ENCODE measurements at places on chromosomes 12 and 14.

GRCh38 chr14:102768223-102769048 is 8.8 kb upstream of the TRAF3 start:
- no peak for DNase-seq

DNA sequence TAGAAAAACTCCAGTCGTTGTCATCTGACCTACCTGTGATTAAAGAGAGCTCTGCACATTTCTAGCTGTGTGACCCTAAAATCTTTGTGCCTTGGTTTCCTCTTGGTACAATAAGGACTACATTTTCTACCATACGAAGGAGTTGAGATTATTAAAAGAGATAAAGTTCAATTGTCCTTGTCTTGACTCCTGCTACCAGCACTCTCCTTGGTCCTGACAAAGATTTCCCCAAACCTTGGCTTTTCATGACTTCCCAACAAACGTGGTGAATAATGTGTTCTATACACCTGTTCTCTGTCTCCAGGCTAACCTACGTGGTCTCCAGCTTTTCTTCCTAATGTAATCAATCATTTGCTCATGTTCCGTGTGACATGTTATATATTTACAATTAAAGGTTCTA is 223.5 kb downstream of the MSRB3 start:
- DNase-seq: no peak

DNA sequence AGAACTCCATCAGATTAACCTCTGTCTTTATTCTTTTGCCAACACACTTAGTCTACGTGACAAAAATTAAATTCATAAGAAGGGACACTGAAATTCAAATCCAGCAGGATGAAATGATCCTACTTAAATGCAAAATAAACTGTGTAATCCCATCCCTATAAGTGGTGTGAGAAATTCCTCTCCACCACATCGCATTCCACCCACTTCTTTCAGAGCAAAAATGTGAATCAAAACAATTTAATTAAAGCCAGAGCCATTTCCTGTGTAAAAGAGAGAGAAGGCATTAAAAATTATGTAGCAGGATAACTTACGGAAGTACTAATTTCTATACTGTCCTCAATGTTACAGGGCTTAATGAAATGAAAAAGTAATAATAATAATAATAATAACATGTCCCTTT is 844.3 kb downstream of the GALC start:
- no peak for DNase-seq

DNA sequence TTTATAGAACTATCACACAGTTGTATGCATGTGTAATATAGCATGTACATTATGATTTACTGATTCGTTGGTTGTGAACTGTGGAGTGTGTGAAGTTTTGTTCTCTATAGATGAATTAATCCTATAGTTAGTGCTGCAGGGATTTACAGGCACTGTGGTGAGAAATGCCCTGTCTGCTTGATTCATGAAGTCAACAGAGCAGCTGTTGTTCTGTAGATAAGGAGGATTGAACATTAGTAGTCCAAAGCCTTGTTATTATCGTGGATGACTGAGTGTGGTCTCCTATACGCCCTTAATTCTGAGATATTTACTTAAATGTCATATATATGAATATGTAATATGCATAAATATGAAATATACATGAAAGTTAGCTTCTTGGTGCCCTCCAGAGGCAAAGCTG is 98.3 kb downstream of the DNAH10 start:
- DNase-seq: no peak

- DNase-seq: no peak
Observed at GRCh38 chr12:42564556-42564955, 25.0 kb downstream of the PRICKLE1 start.

GRCh38 chr12:62292761-62293344 is 32.6 kb downstream of the USP15 start:
- DNase-seq: no peak

DNA sequence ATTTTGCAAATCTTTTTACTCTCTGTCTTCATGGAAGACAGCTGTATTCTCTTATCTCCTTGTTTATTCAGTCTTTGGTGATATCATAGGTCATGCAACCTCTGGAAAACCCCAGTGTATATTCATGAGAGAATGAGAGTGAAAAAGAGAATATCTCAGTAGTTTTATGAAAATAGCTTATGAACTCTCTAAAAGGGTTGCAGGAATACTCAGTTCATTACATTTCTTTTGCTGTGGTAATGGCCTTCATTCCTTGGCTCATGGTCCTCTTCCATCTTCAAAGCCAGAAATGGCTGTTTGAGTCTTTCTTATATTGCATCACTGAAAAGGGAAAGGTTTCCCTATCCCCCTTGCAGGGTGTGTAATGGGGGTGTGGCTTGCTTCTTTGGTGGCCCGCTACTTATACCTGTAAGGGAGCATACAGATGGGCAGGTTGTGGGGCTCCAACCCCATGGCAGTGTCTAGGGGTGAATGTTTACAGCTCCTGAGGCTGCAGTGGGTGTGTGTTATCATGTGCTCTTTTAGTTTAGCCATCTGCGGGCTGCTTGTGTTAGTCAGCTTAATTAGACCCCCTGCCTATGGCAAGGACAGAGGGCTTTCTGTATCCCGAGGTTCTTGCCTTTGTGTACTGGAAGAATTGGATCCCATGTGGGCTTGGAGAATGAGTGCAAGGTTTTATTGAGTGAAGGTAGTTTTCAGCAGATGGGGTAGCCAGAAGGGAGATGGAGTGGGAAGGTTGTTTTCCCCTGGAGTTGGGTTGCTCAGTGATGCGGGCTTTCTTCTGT is 150.2 kb downstream of the CCDC91 start:
- no peak for DNase-seq

DNA sequence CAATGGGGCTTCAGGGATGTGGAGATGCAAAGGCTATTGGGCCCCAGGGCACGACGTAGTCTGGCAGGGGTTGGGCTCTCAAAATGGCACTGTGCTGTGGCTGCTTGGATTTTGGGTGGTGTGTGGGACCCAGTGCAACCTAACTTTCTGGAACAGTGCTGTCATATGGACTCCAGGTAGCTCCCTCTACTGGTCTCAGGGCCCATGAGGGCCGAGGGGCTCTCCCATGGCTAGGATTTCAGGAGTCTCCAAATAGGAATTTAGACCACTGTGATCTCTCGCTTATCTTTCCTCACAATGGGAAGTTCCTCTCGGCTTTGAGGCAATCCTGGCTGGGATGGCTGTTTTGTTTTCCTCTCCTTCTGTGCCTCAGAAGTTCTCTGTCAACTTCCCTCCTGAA is 68.2 kb upstream of the MUCL1 start:
- no peak for DNase-seq

DNA sequence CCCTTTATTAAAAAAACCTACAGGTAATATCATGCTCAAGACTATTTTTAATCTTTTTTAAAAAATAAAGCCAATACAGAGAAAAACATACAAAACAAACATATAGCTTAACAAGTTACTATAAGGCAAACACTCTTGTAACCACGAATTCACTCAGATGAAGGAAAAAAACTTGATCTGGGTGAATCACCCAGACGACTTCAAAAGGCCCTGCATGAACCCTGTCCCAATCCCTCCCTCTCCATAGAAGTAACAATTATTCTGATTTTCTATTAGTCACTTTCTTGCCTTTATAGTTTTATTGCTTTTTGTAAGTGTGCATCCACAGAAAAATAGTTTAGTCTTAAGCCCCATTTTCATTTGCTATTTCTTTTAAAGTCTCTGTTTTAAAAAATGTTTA is 72.6 kb downstream of the LRP6 start:
- no peak for DNase-seq

GRCh38 chr12:106672314-106673025 is 89.7 kb downstream of the RFX4 start:
- DNase-seq: no peak

- no peak for DNase-seq
Observed at GRCh38 chr12:124301084-124301654, 6.3 kb downstream of the RFLNA start.

- DNase-seq: no peak
Observed at GRCh38 chr12:92002195-92002649, 143.4 kb downstream of the BTG1 start.

GRCh38 chr14:71169861-71170260 is 262.6 kb downstream of the PCNX1 start:
- DNase-seq: no peak

DNA sequence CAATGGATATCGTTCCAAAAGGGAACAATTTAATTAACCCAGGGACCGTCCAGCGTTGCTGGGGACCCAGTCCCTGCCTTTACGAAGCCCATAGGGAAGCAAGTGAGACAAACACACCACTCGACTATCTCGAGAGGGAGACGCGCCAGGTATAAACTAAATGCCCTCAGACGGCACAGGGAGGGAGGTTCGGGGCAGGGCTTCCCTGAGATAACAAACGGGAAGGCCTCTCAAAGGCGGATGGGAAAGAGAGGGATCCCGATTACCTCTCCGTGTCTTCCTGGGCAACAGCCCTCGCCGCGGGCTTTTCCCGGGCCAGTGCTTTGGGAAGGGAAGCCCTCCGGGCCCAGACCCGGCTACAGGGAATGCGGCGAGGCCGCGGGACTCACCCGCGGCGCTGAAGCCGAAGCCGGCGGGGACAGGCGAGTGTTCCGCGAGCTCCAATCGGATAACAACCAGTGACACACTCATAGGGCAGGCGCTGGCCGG is 390 bp downstream of the BRAP start:
- no peak for DNase-seq

- DNase-seq: no peak
Observed at GRCh38 chr12:55681142-55682077, 26.3 kb downstream of the ITGA7 start.

- DNase-seq: no peak
Observed at GRCh38 chr12:130686511-130686991, 29.5 kb downstream of the RIMBP2 start.

GRCh38 chr12:20272161-20272560 is 96.2 kb upstream of the PDE3A start:
- DNase-seq: no peak

GRCh38 chr14:61330511-61330910 is 9.1 kb downstream of the PRKCH start:
- no peak for DNase-seq

- no peak for DNase-seq
Observed at GRCh38 chr12:89256060-89256459, 96.2 kb downstream of the DUSP6 start.

DNA sequence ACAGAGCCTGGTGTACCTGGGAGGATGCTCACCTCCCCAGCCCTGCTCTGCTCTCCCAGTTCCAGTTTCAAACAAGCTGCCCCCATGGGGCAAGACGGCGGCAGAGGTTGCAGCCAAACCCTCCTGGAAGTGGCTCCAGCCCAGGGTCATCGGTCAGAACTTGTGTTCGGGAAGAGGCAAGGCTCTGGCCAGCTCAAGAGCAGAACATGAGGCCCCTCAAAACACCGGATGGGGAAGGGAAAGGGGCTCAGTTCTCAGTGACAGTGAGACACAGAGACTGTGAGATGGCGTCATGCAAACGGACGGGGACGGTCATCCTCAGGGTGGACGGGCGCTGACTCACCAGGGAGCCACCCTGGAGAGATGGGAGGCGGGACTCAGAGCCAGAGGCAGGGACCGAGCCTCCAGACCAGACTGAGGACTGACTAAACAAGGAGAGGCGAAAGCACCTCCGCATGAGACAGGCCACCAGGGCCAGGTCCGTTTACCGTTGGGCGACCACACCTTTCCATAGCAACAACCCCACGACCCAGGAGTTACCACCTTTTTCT is 63.9 kb upstream of the GALNT9 start:
- DNase-seq: no peak

DNA sequence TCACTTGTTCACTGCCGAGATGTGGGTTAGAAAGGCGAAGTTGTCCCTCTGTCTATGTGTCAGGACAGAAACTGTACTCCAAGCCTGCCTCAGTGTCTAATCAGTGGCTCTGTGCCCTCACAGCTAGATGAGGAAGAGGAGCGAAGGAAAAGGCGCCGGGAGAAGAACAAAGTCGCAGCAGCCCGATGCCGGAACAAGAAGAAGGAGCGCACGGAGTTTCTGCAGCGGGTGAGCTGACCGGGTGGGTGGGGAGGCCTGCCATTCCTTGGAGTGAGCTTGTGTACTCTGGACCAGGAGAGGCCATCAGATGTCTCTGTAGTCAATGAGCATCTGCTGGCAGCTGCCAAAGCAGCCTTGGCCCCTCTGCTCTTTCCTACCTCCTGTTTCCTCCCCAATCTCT is 33.5 kb downstream of the JDP2 start:
- DNase-seq: no peak

- DNase-seq: no peak
Observed at GRCh38 chr12:113485330-113485729, 13.7 kb upstream of the LHX5 start.

- DNase-seq: no peak
Observed at GRCh38 chr12:99092100-99092851, 447.2 kb downstream of the APAF1 start.

DNA sequence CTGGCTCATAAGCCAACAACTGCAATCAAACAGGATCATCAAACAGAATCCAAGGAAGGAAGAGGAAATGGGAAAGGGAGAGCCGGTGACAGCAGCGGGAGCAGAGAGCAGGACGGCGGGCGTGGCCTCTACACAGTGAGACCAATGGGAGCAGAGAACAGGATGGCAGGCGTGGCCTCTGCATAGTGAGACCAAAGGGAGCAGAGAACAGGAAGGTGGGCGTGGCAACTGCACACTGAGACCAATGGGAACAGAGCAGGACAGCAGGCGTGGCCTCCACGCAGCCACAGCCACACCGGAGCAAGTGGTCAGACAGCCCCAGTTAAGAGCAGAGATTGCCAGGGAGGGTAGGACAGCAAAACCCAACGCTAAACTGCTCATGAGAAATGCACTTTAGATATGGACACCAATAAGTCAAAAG is 16.4 kb downstream of the LRCOL1 start:
- DNase-seq: no peak

DNA sequence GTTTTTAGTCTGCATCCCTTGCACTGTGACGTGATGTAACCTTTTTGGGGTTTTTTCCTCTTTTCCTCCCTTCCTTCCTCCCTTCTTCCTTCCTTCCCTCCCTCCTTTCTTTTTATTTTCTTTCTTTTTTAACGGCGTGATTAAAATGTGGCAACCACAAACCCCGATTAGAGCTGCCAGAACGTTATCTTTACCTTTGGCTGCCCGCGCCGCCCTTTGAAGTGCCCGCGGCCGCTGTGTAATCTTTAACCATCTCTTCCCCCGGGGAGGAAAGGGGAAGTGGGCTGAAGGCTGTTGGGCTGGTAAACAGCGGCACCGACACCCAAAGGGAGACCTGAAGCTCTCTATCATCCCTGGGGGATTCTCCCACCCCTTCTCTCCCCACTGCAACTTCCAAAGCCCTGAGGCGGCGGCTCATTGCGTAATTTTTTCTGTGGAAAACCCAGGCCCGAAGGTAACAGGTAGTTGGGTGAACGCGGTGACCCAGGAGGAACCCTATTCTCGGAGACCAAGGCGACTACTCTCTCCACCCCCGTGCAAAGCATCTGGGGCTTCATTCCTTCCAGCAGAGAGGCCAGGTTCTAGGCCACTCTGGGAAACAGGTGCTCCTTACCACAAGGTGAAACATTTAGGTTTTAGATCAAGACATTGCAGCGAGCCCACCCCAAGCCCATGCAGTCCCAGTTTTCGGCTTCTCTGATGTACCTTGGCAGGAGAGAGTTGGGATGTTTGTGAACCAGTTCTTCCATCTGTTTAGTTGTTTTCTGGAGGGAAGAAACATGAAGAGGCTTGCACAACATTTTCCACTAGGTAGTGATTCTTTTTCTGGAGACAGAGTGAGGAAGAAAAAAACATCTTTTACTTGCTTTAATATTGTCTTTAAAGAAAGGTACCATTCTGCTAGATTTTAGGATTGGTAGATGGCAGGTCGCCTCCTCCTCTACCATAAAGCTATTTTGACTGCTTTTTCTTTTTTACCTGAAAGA is 1.5 kb downstream of the LGR5 start:
- DNase-seq: no peak
